ENCODE measurements at places on chromosomes 4 and X.
A peak's percentile ranks its signal among the peaks of the same experiment; 100 is the strongest.

DNA sequence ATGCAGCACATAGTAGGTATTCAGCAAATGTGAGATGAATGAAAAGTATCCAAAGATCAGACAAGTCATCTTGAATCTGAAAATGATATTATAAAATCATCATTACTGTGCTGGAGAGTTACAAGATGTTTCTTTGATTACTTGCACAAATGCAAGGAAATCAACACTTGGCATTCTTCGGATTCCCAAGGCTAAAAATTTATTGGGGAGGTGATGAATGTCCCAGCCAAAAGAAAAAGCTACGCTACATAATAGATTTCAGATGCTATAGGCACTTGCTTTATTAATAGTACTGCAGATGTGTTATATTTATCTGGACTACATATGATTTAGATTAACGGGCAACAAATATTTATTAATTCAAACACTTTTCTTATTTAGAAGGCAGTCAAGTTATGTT, 286.7 kb upstream of the TENM3 start:
- no peak for DNase-seq

- DNase-seq: no peak
These were observed 110.6 kb upstream of the FSTL5 start for GRCh38 chr4:162274354-162274753.

DNA sequence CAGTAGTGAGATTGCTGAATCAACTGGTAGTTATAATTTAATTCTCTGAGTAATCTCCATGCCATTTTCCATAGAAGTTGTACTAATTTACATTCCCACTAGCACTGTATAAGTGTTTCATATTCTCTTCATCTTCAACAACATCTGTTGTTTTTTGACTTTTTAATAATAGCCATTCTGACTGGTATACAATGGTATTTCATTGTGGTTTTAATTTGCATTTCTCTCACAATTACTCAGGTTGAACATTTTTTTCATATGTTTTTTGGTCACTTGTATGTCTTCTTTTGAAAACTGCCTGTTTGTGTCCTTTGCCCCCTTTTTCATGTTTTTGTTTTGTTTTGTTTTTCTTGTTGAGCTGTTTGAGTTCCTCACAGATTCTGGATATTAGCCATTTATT, 880.2 kb downstream of the RAPGEF2 start:
- DNase-seq: no peak

DNA sequence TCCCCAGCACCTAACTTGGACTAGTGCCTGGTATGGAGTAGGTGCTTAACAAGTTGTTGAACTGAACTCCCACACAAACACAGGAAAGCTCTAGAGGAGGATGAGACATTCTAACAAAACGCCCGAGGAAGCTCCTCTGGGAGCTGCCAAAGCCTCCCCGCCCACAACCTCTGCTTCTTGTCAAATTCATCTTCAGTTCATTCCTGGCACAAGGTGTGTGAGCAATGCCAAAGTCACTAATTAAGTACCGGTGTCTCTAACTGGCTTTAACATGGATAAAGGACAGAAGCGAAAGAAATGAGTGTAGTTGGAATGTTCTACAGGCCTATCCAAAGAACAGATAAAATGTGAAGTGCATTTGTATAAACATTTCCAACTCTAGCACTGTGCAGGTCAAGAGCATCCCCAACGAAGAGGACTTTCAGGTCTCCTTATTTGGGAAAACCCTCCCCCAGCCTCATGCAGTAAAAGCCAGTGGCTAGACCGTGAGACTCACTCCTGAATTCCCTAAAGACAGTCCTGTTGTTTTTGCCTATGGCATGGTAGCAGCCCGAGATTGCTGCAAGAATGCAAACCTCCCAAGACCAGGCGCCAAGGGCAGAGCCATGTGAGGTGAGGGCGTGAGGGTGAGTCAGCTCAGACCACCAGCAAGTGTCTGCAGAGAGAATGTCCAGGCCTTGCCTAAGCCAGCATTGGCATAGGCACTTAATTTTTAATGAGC, 72.2 kb upstream of the KLF3 start:
- DNase-seq: no peak

GRCh38 chr4:145055533-145056257, 42.3 kb downstream of the ANAPC10 start:
- no peak for DNase-seq

GRCh38 chr4:33940281-33940680, 2304.0 kb downstream of the ARAP2 start:
- no peak for DNase-seq

DNA sequence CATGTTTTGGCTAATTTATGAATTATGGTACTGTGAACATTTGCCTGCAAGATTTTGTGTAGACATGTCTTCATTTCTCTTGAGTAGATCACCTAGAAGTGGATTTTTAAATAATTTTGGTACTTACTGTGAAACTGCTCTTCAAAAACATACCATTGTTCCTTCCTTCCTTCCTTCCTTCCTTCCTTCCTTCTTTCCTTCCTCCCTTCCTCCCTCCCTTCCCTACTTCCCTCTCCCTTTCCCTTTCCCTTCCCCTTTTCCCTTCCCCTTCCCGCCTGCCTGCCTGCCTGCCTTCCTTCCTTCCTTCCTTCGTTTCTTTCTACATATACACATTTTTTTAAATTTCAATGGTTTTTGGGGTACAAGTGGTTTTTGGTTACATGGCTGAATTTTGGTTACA, 63.4 kb downstream of the HTT start:
- DNase-seq: no peak

DNA sequence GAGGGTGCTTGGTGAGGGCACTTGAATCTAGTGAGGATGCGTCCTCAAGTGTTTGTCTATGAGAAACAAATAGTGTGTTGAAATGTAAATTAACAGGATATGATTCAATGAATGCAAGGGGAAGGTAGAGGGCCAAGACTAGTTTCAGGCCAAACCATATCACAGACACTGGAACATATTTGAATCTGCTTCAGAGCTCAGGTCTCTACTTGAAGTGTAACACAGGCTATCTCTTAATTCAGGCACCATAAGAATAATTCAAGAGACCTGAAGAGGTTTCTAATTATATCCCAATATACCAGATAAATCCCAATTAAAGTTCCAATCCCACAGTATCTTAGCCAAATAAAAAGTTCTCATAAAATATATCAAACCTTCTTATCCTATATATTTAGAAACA, 146.5 kb upstream of the INTU start:
- no peak for DNase-seq

DNA sequence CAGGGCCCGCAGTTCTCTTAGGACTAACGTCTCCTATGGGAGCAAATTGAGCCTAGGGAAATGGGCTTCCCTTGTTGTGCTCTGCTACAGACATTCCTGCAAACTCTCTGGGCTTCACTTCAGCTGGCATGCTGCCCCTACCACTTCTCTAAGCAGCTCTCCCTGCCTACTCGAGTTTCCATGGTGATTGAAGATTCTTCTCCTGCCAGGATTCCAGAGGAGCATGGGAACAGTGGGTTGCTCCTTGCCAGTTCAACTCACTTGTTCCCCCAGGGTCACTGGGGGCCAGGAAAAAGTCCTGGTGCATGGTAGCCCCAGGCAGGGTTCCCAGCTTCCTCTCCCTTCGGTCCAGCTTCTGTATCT, 21.1 kb upstream of the WDR17 start:
- no peak for DNase-seq

DNA sequence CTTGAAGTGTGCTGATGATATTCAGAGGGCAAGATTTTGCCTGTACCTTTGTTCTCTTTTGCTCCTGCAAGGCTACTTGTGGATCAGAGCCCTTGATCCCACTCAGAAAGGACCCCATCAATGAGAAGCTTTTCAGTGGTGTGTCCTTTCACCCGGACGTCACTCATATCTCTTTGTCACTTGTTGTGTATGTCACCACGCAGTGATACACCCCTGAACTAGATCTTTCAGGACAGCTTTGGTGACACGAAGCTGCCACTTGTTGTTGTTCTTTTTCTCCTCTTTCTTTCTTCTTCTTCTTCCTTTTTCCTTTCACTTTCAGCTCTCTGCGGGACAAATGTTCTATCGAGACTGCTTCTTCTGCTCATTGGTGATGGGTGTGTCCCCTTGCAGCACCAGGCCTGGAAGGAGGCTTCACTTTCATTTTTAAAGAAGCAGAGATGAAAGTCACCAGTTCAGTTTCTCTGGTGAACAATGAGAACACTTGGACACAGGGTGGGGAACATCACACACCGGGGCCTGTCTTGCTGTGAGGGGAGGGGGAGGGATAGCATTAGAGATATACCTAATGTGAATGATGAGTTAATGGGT, 83.6 kb downstream of the NBDY start:
- peak; percentile 12 for DNase-seq

DNA sequence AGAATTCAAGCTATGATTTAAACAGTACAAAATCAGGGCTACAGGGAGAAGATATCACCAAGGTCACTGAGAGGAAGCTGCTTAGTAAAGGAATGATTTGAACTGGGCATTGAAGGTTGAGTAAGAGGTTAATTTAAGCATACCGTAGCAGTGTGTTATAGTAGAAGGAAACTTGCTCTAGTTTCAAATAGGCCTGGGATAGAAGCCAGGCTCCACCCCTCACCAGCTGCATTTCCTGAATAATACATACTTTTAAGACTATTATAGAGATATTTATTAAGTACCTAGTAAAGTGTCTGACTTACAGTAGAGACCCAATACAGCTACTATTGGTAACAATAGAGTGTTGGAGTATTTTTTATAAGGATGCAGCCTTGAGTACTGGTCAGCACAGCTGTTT, 118.0 kb upstream of the GLRA2 start:
- no peak for DNase-seq

- DNase-seq: peak; percentile 2
These were observed 840 bp upstream of the CLCN3 start for GRCh38 chr4:169619518-169619957.

- no peak for DNase-seq
These were observed 70.5 kb downstream of the RPS3A start for GRCh38 chr4:151169900-151170299.

DNA sequence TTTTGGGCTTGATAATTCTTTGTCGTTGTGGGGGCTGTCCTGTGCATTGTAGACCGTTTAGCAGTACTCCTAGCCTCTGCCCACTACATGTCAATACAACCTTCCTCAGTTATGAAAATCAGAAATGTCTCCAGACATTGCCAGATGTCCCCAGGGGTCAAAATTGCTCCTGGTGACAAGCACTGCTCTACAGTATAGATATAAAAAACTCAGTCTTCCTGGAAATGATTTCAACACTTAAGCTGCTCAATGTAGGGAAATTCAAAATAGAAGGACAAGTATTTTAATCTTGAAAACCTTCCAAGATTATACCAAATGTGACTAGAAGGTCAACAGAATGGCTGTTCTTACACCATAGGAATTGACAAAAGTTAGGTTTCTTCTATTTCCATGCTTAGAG, 288.7 kb upstream of the MAGEB2 start:
- DNase-seq: no peak

DNA sequence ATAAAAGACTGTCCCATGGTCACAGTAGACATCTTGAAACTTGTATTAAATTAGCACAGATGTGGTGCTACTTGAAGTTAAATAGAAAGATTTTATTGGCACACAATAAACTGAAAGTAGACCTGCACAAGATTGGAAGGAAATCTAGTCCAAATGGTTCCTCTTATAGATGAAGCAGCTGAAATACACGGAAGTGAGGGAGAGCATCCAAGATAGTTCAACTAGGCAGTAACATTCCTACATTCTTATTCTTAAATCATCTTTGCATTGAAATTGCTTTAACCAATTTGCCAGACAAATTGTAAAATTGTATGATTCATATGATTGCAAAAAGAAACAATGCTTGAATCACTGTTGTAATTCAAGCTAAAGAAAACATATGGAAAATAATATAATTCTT, 87.6 kb upstream of the VCX3B start:
- DNase-seq: no peak

- no peak for DNase-seq
These were observed 72.5 kb downstream of the EVC2 start for GRCh38 chr4:5635826-5636195.
